ENCODE measurements at places on chromosomes 3 and 15. TPM values are rescaled to one million over a fixed set of nuclear protein-coding genes. Genes with fewer than 3 reads are reported as not detected.

DNA sequence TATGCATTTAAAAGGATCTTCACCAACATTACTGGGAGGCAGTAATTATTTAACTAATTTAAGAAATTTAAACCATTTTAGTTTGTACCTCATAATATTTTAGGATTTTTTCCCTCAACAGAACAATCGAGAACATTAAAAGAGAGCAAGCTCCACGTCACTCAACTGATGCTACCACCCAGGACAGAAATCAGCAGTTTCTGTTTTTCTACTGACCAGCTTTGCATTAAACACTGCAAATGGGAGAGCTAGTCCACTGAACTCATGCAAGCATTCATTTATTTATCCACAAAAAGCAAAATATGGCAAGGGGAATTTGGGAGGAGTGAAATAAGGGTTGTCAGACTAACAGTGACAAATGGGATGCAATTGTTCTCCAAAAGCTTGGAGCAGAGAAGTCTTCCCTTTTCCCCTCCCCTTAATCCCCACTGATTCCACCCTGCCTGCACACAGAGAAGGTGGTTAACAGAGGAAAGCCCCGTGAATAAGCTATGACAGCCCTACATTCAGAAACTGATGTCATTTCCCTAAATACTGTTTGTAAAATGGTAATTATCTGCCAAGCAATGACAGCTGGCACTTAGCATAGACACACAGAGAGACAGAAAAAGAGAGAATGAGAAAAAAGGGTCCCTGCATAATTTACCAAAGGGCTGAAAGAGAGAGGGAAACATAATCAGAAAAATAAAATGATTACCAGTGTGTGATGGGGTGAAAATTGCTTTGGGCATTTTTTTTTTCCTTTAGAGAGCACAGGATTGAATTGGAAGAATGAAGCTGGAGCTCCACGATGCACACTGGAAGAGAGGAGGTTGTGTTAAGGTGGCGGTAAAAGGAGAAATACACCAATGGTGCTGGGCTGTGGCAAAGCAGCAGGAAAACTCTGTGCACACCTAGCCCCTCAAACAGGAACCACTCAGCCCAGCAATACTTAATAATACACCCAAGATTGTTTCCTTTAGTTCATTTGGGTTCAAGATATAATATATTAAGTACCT is 777.4 kb downstream of the TUSC7 start:
- DNase-seq = no peak

The EXD1 gene
- total RNA-seq = not detected

GRCh38 chr3:23217872-23218554 is 14.9 kb downstream of the UBE2E2 start:
- no peak for DNase-seq

The PRKCD gene
- total RNA-seq = 20.5 TPM

DNA sequence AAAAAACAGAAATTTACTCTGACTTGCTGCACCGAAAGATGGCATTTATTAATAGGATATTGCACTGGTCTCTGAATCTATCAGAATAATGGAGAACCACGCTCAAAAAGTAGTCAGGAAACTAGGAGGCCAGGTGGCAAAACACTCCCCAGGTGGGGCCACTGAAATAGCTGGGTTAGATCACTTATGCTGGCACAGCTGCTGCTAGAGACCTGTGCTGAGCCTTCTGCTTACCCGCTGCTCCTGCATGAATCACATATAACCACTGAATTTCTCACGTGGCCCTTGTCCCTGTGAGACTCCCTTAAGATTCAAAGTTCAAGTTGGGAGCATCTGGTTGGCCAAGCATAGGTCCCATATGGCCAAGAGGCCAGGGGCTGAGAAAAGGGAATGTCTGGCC is 66.0 kb upstream of the OXTR start:
- no peak for DNase-seq

DNA sequence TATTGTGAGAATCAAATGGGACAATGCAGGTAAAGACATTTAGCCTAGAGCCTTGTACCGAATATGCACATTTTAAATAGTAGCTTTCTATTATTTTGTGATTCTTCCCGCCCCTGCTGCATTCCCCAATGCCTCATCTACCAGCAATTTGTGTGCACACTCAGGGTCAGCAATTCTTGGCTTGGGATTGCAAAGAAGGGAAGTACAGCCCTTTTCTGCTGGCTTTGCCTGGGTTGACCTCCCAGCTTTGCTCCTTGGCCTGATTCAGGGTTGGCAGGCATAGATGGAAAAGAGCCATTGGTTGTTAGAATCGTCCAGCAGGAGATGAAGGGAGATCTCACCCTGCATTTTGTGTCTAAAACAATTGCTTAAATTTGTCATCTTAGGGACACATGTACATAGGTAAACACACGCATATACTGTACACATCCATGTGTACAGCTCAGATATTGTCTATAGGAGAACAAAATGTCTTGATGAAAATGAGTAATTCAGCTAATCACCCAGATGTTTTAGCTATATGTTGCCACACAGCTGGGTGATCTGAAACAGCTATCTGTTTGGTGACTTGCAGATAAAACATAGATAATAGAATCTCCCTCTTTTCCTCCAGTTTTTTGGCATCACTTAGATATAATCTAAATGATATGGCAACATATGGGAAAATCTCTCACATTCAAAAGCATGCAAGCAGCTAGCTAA is 340.9 kb upstream of the TBL1XR1 start:
- DNase-seq = no peak

DNA sequence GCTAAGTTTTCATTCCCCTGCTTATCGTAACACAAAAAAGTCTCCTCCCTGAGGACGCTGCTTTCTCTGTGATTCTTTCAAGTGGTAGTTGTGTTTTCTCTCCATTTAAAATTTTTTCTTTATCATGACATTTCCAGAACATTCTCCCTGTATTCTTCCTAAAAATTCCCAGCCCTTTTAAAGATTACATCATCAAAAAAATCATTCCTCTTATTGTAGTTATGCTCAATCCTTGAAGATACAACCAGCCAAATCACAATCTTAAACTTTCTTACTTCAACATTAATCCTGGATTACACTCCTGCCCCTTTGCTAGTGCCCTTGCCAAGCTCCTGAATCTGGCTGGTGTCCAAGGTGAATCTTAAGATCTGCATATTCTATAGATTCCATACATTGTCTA is 163.7 kb upstream of the CBLB start:
- DNase-seq = no peak

The OR5K1 gene
- not detected for total RNA-seq
